Left ventricle myocardium inferior (tissue), 1 donor: ENCODE measurements at places on chromosomes 4 and X. TPM values are rescaled to one million over a fixed set of nuclear protein-coding genes. Genes with fewer than 3 reads are reported as not detected.

Gene TMSB15C
- 0.27 TPM for total RNA-seq

GRCh38 chr4:70754990-70755688 is 33.4 kb downstream of the RUFY3 start:
- no peak for DNase-seq

GRCh38 chr4:173301518-173302201 is 32.5 kb downstream of the HMGB2 start:
- no peak for DNase-seq

GRCh38 chr4:156790866-156791265 is 180.7 kb downstream of the PDGFC start:
- DNase-seq: no peak

DNA sequence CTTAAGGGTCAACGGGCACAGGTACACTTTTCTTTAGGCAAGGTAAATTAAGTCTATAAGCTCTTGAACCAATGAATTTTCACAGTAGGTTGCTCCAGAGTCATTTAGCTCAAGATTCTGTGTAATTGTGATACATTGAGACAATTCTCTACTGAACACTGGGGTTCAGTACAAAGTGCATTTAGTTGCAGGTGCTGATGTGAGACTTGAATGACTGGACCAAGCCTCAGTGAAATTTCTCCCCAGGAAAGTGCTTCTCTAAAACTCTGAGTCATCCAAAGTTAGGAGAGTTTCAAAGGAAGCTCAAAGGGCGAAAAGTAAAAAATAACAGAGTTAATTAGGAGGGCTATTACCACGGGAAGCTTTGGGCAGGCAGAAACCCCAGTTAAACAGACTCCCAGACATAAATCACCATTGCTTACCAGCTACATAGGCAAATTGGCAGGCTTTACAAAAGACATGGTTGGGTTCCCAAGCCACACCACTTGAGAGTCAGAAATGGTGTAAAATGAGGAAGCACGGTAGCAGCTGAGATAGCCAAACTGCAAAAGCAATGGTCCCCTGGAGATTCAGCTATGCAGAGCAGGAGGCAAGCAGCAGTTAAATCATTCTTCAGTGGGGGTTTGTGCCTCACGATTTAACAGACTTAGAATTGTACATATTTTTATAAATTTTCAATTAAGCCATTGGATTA is 202.6 kb downstream of the PCDH19 start:
- DNase-seq: no peak
